ENCODE measurements at places on chromosomes 4 and X. TPM values are rescaled to one million over a fixed set of nuclear protein-coding genes. Genes with fewer than 3 reads are reported as not detected.

Gene TLR2
- 39.8 TPM for total RNA-seq

Gene SMS
- total RNA-seq: 79.0 TPM

Gene MAGED4
- 2.9 TPM for total RNA-seq

Gene TRPC5OS
- total RNA-seq: not detected

Gene FRAS1
- 8.1 TPM for total RNA-seq

Gene C4orf36
- 0.93 TPM for total RNA-seq

Gene IBSP
- total RNA-seq: not detected

Gene DCLK2
- 5.6 TPM for total RNA-seq

Gene MAGEC1
- total RNA-seq: not detected

DNA sequence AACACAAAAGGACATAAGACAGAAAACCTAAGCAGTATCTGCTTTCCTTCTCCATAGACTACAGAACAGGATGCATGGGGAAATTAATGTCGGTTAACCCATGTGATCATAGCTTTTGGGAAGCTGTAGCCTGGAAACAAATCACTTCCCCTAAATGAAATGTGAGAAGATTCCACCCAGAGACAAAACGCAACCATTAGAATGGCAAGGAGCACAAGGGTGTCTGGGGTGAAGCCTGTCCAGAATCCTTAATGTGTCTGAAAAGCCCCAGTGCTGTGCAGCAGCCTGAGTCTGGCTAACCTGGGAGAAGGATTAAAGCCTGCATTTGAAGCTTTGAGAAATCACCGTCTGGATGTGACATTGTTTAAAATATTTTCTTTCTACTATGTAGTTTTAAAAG lies 213.3 kb downstream of the ANKRD50 start:
- DNase-seq: no peak

DNA sequence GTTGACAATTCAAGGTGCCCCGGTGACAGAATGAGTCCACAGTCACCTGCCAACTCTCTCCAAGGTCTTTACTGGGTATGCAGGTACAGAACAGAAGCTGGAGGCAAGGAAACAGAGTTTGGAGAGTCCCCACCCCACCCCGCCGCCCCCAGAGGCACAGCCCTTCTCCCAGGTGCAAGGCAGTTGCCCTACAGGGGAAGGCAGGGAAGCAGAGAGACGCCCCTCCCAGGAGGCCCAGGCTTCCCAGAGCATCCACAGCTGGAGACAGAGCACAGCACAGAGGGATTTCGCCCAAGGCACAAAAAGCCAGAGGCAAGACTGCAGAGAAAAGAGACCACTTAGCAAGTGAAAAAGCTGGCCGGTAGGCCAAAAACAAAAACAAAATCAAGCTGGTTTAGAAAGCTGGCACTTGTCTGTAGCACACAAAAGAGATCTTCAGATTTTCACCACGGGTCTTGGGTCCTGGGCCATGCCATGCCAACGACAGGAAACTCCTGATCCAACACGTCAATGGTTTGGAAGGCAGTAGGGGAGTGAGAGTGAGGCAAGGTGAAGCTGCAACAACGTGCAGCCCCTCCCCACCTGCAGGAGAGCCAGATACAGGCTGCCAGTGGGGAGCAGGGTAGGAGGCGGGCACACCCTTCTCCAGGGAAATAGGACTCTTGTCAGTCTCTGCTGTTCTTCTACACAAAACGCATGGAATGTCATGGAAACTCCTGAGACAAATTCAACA lies 113.3 kb downstream of the AFAP1 start:
- no peak for DNase-seq

- no peak for DNase-seq
Observed at GRCh38 chrX:12965131-12965940, 9.6 kb upstream of the TMSB4X start.

DNA sequence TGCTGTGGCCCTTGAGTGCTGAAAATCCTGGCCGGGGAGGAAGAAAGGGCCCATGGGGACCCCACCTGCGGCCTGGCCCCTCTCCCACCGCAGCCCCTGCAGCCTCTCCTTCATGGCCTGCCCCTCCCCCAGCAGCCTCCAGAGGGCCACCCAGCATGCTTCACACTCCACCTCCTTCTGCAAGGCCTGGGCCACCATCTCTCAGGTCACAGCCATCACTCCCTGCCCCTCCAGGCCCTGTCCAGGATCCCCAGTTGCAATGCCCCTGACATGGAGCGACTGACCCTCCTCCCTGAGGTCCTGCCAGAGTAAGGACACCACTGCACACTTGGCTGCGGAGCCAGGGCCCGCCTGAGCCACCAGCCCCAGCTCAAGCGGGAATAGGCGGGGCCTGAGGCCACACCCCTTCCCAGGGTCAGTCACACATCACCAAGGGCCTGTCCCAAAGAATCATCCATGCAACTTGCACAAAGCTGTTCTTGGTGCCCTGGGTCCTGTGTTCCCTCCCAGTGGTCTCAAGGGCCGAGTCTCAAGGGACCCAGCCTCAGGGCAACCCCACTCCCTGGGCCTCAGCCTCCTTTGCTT lies 32.9 kb downstream of the CCNQ start:
- no peak for DNase-seq

DNA sequence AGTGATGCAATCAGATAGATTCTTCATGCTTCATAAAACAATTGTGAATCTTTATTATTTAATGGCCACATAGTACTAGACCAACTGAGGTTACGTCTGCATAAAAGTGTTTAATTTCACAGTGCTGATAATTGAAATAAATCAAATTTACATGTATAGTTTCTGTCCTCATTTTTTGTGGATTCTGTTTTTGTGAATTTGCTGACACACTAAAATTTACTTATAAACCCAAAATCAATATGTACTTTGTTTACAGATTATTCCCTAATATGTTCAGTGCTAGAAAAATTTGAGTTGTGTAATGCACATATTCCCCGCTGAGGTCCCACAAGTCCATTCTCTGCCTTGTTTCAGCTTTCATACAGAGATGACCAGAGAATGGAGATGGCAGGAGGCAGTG lies 759.8 kb downstream of the CENPC start:
- DNase-seq: no peak

GRCh38 chrX:55006827-55007621 lies 6.9 kb downstream of the APEX2 start:
- DNase-seq: no peak

DNA sequence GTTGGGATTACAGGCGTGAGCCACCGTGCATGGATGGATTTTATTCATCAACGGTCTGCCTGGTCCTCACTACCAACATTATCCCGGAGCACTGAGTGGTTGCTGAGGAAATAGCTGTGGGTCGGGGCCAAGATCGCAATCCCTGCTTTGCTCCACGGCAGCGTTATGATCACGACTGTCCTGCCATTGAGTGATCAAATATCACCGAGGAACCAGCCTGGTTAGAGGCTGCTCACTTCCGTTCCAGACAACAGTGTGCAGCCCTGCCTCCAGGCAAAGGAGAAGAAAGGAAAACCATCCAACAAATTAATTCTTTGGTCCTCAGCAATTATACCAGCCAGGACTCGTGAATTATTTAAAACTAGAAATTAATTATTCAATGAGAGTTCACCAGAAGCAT lies 70.6 kb upstream of the TBL1X start:
- no peak for DNase-seq

GRCh38 chr4:138050601-138051000 lies 191.5 kb downstream of the SLC7A11 start:
- peak; percentile 10 for DNase-seq

DNA sequence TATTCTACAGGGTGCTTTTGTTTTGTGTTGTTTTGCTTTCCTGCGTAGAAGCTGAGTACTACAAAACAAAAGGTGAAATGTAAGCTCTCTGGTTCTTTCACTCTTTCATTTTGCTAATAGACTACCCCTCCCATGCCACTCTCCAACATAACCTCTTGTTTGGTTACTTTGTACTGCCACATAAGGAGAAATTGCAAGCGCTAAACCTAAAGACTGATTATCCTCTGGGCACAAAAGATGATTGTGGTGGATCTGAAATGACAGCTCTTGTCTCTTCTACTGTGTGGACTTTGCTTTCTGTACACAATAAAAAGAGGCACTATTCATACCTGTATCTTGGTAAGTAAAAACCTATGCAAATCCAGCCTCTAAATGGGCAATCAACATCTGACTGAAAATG lies 5.3 kb downstream of the MBNL3 start:
- no peak for DNase-seq

DNA sequence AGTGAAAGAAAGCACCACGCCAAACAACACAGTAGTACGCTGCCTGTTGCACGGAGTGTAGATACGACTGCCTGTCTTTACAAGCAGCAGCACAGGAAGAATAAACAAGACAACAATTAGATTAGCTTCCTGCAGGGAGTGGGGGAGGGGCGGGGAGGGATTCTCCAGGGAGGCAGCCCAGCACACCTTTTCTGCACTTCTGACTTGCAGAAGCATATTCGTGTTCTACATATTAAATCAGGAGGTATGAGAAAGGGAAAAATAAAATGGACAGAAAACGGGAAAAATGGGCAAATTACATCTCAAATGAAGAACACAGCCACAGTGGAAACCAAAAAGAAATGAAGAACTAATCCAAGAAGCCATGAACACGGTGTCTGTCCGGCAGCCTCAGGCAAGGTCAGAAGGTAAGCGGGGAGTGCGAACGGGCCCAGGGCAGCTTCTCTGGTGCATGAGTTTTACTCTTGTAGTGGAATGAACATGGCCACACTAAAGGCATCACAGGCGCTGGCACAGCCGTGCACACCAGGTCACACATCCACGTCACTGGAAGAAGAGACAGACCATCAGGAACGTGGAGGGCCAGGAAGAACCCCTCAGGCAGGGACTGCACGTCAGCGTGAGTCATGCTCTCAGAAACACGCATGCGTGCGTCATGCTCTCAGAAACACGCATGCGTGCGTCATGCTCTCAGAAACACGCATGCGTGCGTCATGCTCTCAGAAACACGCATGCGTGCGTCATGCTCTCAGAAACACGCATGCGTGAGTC lies 20.1 kb upstream of the ADRA2C start:
- DNase-seq: no peak

GRCh38 chrX:124555036-124555595 lies 208.8 kb downstream of the SH2D1A start:
- DNase-seq: no peak

DNA sequence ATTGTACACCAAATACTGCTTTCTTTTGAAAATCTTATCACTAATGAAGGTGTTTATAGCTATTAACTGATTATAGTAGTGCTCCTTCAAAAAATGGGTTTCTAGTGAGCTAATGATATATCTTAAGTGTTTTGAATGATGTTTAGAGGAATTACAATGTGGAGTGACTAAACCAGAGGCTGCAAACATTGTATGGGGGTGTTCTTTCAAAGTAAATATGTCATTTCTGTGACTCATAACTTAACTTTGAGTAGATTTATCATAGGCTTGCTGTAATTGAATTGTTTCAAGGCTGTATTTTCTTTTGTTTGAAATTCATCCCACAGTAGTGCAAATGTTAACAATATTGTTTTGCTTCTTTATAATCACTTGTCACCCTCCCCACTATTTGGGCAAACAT lies 141.6 kb downstream of the IL1RAPL2 start:
- DNase-seq: no peak

All from posterior vena cava (tissue), 2 donors.